Gastroesophageal sphincter (tissue), 4 donors: ENCODE measurements at places on chromosomes 13 and 19. TPM values are rescaled to one million over a fixed set of nuclear protein-coding genes. Genes with fewer than 3 reads are reported as not detected.

GRCh38 chr19:52748336-52748950, 13.6 kb upstream of the ZNF611 start:
- ATAC-seq = peak; percentile 48

DNA sequence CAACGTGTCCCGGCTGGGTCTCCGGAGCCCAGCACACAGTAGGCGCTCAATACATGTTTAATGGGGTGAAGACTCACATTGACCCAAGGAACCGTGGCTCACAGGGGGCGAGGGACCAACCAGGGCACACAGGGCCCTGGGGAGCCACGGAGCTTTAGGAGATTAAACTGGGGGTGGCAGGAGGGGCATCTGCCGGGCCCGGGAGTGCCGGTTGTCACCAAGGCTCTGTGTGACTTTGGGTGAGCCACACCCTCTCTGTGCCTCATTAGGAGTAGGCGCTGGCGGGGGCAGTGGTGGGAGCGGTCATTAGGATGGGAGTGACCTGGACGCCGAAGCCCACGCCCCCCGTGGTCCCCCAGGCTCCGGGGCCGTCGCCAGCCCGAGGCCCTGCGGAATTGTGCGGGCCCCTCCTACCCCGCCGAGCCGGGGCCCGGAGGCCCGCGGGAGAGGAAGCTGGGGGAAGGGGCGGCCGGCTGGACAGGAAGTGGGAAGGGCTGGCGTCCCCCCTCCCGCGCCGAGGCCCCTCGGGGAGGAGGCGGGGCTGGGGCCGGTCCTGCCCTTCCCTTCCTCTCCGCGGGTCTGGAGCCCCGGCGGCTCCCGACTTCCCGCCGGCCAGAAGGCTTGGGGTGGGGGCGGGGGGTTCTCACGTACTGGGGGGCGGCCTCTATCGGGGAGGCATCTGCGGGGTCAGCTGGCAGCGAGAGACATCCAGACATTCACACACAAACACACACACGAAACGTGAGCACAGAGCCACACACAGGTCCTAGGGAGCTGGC, 1.8 kb upstream of the SSBP4 start:
- peak; percentile 30 for ATAC-seq

- ATAC-seq = no peak
Measured at GRCh38 chr13:23386533-23386932, 47.0 kb downstream of the SACS start.

Gene ACER1
- not detected for total RNA-seq
